HuH-7.5 (cell line): ENCODE measurements at places on chromosomes 2 and 18.

GRCh38 chr2:73083886-73084800, 12.6 kb upstream of the SFXN5 start:
- DNase-seq: no peak

DNA sequence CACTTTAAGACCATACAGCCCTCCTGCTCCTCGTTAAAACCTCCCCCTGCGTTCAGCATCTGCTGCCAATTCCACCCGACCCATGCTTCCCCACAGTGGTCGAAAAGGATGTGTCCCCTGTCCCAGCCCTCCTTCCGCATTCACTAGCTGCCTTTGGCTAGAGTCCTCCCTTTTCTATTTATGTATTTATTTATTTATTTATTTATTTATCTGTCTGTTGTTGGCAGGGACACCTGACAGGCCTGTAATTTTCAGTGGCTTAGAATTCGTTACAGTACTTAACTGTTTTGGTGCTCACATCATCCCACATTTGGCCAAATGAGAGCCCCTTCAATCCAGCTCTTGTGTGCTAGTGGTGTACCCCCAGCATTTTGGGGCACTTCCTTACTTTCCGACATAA, 50.8 kb downstream of the GNAL start:
- DNase-seq: no peak

DNA sequence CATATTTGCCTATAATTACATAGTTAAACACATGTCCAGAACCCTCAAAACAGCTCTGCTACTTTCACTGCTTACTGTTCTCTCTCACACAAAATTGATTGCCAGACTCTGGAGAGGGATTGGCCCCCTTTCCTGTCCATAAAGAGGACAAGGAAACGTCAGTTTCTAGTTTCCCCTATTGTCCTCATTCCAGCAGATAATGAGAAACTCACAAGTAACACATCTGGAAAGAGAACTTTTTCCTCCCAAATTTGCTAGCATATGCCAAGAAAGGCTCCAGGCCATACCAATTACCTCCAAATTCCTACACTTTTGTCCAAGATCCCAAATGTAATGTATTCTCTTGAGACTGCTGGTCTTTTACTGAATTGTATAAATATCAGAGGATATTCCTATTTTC, 200.5 kb downstream of the EXOC6B start:
- DNase-seq: no peak

GRCh38 chr2:590214-591175, 86.7 kb downstream of the TMEM18 start:
- DNase-seq: no peak

DNA sequence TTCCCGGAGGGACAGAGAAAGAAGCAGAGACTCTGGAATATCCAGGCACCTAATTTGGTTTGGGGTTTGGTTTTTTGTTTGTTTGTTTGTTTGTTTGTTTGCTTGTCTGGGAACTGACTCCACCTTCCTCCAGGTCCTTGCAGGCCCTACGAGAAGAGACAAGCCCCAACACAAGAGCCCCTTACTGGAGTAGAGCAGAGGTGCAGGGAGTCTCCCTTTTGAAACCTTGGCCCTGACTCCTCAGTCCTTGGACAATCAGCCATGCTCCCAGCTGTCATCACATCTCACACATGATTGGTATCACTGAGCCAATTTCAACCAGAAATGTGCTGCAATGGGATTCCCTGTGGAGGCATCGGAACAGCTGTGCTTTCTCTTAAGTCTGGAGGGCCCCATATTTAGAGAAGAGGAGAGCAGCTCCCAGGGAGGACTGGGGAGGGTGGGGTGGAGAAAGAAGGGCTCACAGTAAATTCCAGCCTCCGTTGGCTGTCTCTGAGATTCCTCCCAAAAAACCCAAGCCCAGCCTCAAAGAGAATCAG, 279.9 kb upstream of the NCKAP5 start:
- no peak for DNase-seq

DNA sequence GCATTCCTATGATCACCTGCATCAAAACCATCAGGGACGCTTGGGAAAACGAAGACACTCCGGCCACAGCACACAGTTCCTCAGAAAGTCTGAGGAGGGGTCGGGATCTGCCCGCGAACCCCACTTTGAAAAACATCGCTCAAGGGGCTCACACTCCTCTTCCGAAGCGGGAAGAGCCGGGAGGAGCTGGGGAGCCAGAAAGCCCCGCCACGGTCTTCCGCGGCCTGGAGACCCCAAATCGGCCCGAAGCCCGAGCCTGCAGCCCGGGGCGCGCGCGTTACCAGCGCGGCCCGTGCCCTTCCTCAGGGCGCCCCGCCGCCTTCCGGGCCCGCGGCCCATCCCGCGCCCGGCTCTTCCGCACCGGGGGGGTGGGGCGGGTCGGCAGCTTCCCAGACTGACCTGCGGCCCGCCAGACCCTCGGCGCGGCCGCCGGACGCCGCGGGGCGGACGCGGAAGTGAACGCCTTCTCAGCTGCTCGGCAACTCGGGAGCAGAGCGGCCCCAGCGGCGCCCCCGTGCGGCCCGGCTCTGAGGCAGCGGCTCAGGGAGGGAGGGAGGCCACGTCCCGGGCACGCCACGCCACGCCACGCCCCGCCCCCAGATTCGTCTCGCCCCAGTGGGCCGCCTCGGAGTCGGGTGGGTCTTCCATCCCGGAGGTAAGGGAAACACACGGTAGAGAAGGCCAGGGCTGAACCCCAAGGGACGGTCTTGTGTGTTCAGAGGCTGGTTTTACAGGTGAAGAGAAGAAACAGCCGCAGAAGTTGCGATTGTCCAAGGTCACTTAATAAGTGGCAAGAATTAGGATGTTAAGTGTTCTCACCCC, at the start of gene KCTD18:
TSS of gene KCTD18 (minus strand) at position 457 of the 822 bp plus-strand sequence. CDS start 3,052 bp downstream, outside the sequence.
- DNase-seq: peak; percentile 85

- DNase-seq: no peak
Observed at GRCh38 chr2:1990724-1991123, 246.4 kb upstream of the PXDN start.

DNA sequence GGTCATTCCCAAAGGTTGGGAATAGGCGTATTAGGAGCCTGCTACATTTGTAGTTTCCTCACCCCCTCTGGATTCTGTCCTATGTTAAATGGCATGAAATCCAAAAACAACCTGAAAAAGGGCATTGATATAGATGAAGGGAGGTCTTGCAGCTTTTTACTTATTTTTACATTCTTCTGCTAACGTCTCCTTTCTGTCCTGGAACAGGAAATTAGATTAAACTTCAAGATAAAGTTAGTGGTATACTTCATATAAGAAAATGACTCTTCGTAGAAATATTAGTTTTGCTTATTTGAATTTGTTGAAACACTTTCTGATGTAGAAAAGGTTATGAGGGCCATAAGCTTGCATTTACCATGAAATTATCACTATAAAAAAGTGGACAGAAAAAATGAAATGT, 694.5 kb downstream of the ADCYAP1 start:
- no peak for DNase-seq

- no peak for DNase-seq
Observed at GRCh38 chr2:27735263-27735904, 36.1 kb upstream of the MRPL33 start.

GRCh38 chr2:239533569-239534316, 132.9 kb upstream of the HDAC4 start:
- no peak for DNase-seq

GRCh38 chr2:286774-287392, 1.0 kb downstream of the ALKAL2 start:
- DNase-seq: peak; percentile 15

DNA sequence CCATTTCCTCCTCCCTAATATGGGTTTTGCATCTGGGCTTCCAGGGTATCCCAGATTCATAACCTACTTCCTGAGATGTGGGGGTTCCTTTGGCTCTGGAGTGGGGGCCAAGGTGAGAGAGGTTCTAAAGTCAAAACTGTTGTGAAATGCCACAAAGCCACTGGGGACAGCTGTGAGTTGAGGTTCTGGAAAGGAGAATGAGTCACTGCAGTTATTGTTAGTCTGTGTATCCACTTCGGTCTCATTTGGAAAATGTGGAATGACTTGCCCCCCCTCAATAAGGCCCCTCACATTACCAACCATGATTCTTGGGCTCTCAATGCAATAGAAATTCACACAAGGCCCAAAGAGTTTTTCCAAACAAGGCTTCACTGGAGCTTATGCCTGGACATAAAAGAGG, 51.1 kb upstream of the LGALSL start:
- no peak for DNase-seq

DNA sequence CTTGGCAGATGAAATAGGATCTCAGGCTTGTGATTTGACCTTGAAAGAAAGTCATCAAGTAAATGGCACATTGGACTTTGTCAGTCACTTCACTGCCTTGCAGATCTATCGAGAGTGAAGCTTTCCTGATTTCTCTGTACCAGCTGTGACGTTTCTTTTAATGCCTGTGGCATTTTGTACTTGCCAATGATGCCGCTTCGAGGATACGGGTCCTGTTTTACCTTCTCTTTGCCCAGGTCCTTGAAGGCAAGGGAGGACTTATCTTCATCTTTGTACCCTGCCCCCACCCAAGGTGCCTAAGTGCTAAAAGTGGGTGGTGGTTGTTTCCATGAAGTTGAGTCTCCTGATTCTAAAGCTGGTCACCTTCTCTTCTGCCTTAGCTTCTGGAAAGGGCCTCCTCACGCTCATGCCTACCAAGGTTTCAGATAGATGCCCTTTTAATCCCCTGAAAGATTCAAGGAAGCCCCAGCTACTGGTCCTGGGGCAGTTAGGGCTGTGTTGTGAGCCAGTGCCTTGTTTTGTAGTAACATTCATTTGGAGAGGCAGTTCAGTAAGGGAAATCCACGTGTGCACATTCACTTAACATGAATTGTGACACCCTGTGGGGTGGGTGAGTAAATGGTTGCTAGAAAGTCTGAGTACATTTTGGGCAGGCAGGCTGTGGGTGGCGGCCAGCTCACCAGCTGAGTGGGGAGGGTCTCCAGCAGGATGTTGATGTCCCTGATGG, 6.1 kb downstream of the LBH start:
- no peak for DNase-seq

DNA sequence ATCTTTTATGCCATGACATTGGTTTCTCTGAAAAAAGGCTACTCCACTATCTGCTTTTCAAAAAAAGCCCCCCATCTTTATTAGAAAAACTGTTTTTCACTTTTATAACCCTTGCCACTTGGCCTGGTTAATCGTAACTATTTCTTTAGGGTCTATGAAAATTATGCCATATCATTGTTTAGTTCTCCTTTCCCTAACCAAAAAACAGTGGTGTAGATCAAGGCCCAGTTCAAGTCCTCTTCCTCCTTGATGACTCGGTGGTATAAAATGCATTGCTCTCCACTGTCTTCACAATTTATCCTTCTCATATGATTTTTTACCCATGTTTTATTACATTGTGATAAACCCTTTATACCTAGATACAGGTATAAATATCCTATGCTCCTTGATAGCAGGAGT, 205.5 kb downstream of the ZNF521 start:
- DNase-seq: no peak

DNA sequence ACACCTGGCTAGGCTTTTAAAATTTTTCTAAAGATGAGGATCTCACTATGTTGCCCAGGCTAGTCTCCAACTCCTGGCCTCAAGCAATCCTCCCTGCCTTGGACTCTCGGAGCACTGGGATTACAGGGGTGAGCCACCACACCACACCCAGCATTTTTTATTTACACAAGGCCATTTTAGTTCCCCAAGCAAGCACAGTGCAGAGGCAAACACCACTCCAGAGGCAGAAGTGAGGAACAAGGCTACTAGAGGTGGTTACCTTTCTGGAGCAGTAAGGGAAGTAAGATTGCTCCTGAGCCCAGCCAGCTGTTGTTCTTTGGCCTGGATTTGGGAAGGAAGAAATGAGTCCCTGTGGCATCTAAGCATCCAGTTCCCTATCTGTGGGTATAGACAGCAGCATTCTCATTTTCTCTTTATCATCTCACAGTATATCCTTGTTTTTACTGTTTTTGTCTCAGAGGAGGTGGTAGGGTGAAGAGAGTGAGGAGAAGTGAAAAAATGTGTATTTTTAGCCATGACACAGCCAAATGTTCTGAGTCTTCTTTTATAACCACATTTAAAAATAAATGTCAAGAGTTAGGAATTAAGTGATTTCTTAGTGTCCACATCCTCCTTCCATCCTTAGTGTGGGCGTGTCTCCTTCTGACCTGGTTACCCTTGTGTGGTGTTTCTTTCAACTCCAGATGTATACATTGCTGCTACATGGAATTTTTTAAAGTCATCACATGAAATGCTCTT, 10.5 kb upstream of the TTC39C start:
- DNase-seq: no peak

DNA sequence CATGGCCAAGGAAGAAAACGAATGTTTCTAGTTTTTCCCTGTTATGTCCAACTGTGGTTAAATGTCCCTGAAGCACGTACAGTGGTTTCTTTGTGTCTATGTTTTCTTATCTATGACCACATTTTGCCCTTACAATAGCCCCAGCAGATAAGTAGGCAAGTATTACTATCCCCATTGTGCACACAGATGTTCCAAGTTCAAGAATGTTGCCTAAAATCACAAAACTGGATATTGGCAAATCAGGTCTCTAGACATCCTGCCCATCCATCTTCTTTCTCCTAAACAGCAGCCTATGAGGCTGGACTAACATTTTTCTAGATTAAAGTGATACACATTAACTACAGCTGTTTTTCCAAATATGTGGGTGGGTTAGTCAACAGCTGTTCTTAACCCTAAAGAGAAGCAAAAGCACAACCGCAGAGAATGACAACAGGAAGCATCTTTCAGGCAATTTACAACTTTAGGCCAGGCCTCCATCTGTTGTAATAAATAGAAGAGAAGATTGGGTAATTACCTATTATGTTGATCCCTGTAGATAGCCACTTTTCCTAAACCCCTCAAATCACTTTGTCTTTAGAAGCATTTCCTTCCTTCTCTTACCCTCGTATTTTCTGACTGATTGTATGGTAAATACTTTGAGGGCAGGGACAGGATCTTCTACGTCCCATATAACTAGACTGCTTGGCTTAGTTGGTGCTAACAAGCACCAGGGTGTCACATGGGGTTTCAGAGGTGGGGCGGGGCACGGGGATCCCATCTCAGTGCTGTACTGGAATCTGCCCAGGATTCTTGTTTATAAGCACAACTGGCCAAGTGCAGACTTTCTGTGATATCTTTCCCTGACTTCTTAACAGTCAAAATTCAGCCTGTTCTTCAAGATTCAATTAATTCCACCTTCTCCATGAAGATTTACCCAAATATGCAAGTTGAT, 132.1 kb upstream of the SETBP1 start:
- no peak for DNase-seq

- DNase-seq: no peak
Observed at GRCh38 chr2:217326238-217327022, 466.6 kb upstream of the TNP1 start.

DNA sequence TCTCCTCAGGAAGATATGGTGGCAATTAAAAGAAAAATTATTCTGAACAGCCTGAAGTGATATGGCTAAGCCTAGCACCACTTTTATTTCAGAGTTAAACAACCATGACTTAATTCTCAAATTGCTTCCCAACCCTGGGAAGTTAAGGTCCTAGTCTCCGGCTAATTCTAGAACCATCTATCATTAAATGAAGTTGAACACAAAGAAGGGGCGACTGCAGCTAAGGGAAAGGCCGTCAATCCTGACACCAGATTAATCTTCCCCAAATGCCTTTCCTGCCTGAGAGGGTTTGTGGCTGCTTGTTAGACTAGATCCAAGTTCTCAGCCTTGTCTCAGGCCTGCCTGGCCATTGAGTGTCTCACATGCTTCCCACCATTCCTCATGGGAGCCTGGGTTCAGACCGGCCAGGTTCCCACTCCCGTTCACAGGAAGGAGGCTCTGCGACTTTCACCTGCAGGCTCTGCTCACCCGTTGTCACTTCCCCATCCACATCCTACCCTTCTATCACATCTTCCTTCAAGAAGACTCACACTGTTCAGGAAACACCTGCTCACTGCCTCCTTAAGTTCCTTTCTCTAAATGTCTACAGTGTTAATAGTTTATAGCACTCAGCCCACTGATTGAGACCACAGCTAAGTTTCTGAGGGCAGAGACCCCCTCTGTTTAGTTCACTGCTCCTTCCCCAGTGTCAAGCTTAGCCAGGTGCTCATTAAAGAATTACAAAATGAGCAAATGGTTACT, 282.9 kb upstream of the REV1 start:
- no peak for DNase-seq
